ENCODE measurements at places on chromosomes 3 and 15.

- DNase-seq: peak; percentile 18
Measured at GRCh38 chr3:170485294-170485693, 66.6 kb downstream of the CLDN11 start.

- DNase-seq: no peak
Measured at GRCh38 chr3:97938444-97938843, 33.8 kb downstream of the RIOX2 start.

DNA sequence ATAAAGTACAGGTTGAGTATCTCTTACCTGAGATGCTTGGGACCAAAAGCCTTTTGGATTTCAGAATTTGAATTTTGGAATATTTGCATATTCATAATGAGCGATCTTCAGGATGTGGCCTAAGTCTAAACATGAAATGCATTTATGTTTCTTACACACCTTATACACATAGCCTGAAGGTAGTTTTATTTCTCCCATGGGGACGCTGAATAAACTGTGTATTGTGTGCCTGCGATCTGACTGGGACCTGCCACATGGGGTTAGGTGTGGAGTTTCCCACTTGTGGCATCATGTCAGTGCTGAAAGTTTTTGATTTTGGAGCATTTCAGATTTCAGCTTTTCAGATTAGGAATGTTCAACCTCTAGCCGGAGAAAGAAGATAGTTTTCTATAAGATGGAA lies 35.5 kb downstream of the UBE2E2 start:
- no peak for DNase-seq

- DNase-seq: peak; percentile 69
Measured at GRCh38 chr3:99407257-99407656, 231.1 kb upstream of the COL8A1 start.

DNA sequence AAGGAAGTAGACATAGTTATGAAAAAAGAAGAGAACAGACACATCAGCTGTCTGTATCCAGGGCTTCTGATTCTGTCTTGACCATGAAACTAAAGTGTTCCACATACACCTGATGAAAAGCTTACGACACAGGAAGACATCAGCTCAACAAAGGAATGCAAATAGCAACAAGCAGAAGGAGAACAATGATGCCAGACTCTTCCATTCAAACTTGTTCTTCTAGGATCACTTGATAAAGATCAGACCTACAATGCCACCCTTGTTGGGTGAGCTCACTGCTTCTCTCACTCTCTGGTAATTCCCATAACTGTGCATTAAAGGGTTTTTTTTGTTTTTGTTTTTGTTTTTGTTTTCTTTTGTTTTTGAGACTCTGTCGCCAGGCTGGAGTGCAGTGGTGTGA lies 49.7 kb downstream of the GATM start:
- no peak for DNase-seq

DNA sequence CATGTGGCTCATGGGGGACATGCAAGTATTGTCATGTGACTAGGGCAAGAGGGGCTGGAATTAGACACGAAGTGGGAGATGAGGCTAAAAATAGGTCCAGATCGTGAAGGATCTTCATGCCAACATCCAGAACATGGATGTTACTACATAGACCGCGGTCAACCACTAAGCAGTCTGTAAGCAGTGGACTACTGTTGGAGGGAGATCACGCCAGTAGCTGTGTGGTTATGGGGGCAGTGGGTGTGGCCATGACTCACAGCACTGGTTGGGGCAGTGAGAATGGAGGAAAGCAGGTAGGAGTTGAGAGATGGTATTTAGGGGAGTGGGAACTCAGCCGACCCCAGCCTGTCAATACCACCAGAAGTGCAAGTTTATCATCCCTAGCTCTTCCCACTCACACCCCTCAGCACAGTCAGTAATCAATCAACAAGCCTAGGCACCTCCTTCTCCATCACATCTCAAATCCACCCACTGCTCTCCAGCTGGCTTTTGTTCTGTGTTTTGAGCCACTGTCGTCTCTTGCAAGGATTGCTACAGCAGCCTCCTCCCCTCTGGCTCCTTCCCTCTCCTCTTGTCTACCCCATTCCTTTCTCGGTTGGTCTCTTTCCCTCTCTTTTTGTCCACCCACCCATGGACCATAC lies 107.2 kb upstream of the ABHD17C start:
- DNase-seq: peak; percentile 28

- no peak for DNase-seq
Measured at GRCh38 chr15:33218071-33218491, 23.6 kb upstream of the FMN1 start.

GRCh38 chr15:52054381-52054780 lies 35.4 kb downstream of the MAPK6 start:
- no peak for DNase-seq

DNA sequence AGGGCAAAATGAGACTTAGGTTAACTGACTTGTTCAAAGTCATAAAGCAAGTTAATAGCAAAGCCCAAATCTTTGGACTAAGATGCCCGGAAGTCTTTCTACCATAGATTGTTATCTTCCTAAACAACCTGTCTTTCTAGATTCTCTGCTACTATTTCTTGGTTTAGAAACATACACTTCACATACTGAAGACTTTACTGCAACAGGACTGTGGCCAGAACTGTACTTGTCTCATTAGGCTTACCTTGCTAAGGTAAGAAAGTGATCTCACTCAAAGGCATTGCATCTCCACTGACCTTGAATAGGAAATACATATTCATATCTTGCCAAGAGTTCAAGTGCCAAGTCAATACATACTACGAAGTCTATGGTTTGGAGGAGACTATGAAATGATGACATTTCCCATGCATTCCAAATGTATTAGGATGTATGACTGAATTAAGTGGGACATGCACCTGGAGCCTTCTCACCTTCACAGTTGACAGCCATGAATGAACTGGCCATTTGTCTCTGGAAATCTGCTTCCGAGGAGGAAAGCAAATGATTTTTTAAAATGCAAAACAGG lies 5.0 kb downstream of the ZDHHC3 start:
- DNase-seq: no peak

DNA sequence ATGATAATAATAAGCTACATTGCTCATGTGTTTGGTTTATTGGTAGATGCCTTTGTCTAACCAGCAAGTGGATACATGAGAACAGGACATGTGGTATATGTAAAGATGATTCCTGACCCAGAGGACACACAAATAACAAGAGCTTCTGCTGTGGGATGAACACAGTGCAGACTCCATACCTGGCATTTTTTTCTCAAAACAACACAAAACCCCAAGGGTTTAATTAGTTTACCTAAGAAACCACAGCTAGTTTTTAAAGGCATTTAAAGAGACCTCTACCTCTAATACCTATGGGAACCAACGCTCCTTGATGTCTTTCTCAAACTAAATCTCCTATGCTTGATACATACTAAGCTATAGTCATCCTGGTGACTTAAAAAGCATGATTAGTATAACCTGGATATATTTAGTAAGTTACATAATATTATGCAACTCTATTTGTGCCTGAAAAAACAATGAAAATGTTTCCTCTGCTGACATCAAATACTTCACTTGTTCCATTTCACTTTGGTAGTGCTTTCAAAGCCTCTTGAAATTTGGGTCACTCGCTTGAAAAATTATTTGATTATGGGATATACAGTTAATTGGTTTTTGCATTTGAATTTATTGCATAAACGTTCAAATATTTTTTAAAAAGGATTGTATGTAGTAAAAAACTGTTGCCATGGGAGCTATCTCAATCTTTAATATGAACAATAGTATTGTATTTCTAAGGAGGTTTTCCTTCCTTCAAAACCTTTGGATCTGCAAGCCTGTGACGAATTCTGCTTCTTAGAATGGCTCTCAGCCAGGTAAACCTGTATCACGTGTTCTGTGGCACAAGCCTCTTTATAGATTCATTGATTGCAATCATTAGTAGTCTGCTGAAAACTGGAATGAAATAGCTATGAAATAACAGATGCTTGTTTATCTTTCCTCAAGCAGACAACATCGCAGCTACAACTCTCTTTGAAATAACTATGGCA lies 233.0 kb upstream of the KCNMB2 start:
- DNase-seq: no peak

DNA sequence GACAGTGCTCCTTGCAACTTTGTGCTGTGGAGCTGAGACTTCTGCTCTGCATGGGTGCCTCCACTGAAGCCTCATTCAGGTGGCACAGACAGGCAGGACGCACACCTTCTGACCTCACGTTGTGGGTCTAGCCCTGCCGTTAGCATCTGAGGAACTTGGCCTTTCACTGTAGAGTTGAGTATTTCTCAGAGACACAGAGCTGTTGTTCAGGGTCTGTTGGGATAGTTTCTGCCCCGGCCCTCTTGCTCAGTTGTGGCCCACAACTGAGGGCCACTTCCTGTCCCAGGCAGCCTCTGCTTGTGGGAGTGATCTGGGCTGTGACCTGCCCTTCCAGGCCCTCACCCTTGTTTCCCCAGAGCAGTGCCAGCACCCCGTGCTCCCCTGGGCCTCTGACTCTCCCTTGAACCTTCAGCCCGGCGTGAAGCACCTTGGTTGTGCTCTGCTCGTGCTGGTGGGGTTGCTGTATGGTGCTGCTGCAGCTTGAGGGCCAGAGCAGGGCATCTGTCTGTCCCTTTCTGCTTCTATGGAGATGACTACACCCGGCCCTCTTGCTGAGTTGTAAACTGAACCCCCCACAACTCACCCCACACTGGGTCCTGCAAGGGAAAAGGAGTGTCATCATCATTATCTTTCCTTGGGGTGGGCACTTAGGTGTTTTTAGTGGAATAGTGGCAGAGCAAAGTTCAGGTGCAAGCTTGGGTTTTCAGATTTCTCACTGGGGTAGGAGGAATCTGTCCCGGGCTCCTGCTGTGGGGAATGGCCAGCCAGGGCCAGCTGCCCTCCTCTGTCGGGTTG lies 11.7 kb downstream of the BAHD1 start:
- DNase-seq: no peak

DNA sequence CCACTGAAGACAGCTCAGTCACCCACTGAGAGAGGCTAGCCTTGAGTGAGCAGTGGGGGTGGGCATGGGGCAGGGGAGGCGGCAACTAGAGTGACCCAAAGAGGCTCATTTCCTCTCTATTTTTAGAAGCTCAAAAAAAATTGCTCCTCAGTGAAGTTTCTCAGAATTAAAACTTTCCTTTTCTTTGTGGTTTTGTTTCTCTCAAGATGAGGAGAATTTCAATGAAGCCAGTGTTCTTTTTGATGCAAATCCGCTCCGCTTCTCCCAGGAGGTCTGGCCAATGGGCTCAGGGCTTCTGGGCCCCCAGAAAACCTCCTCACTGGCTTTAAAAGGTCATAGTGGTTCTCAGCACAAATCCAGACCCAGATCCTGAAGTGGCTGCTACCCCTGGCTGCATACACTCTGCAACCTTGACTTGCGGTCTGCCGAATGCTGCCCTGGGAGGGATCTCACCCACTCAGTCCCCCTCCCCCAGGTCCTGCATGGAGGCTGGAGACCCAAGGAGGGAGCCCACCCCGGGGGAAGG lies at the start of gene ACSBG1:
ACSBG1 (minus strand) TSS at position 51 of the 526 bp plus-strand sequence. CDS start 64 bp downstream, outside the sequence.
- DNase-seq: no peak

DNA sequence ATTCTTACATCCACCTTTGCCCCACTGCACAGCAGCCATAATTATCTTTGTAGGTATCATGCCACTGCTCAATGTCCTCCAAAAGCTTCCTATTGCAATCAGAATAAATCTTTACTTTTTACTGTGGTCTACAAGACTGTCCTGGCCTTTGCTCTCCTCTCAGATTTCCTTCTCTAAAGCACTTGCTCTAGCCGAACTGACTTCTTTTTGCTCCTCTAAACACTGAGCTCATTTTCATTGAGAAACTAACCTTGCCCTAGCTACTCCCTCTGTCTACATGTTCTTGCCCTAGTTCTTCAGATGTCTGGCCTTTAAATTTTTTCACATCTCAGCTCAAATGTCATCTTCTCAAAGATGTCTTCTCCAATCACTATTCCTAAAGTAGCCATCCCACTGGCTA lies 342.8 kb downstream of the TBC1D5 start:
- DNase-seq: no peak

- DNase-seq: peak; percentile 96
Measured at GRCh38 chr15:70486451-70487386, 276.6 kb downstream of the UACA start.

GRCh38 chr15:93030430-93031102 lies 58.4 kb downstream of the RGMA start:
- peak; percentile 62 for DNase-seq

- no peak for DNase-seq
Measured at GRCh38 chr3:31142139-31142538, 247.7 kb upstream of the GADL1 start.

DNA sequence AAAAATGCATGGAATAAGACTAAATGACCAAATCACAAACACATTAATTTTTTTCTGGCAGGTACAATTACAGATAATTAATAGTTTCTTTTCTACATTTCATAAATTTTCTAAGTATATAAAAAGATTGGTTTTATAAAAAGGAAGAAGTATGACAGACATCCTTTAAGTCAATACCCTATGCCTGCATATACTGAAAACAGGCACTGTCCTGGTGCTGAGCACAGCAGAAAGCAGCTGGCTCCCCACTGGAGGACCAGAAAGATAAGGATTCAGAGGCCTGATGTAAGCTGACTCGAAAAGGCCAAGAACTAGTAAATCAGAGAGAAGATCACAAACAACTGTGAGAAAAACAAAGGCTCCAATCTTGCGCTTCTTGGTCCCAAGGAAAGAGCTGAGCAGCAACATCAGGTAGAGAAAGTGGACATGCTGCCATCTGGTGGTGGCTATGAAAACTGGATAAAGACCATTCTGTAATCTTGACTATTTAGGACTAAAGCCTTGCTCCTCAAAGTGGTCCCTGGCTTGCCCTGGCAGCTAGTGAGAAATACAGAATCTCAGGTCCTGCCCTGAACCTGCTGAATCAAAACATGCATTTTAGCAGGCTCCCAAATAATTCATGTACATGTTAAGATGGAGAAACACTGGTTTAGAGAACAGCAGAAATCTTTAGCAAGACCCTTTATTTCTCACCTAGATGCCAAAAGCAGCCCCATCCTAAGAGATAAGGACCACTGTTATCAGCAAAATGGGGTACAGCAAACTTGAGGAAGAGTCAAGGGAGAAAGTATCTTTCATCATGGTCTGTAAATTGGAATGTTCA lies 76.0 kb downstream of the TRANK1 start:
- DNase-seq: peak; percentile 53

GRCh38 chr15:76196269-76197231 lies 114.7 kb downstream of the ETFA start:
- DNase-seq: peak; percentile 85

- no peak for DNase-seq
Measured at GRCh38 chr3:144480416-144480919, 508.8 kb downstream of the DIPK2A start.

All from fibroblast of skin of abdomen (primary cell).